ENCODE measurements at places on chromosomes 2 and 18.

- DNase-seq, result no peak
These were observed 153.9 kb downstream of the NAPG start for GRCh38 chr18:10679557-10680270.

DNA sequence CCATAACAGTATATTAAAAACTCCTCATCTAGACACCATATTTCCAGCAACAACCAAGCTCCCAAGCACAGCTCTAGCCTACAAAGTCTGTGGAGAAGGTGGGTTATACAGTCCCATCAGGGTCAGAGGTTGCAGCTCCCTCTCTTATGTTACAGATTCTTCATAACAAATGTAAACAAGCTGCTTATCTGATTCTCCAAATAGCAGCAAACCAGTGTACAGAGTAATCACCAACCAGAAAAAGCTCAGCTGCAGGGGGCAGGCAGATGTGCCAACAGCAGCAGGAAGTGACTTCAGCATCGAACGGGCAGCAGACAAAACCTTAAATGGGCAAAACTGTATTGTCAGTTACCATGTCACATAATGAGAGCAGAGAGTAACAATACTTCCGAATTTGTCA, 52.9 kb upstream of the NABP1 start:
- peak; percentile 8 for DNase-seq

DNA sequence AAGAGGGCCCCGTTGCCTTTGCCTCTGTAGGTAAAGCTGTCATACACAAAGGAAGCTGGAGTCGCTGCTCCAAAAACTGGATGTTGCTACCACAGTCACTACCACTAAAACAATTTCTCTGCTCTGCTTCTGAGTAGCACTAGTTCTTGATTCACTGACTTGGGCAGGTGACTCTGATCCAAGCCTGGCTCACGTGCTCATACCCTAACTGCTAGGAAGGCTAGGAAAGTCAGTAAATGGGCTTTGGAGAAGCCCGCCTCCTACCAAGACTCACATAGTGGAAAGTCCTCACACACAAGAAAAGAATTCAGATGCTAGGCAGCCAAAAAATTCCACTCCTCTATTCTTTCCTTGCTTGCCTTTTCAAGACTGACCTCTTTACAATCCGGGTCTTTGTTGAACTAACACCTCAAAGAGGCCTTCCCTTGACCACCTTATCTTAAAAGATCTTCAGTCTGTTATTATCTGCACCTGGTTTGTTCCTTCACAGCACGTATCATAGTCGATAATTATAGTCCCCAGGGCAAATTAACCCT, 11.4 kb upstream of the DYNC1I2 start:
- DNase-seq, result no peak

DNA sequence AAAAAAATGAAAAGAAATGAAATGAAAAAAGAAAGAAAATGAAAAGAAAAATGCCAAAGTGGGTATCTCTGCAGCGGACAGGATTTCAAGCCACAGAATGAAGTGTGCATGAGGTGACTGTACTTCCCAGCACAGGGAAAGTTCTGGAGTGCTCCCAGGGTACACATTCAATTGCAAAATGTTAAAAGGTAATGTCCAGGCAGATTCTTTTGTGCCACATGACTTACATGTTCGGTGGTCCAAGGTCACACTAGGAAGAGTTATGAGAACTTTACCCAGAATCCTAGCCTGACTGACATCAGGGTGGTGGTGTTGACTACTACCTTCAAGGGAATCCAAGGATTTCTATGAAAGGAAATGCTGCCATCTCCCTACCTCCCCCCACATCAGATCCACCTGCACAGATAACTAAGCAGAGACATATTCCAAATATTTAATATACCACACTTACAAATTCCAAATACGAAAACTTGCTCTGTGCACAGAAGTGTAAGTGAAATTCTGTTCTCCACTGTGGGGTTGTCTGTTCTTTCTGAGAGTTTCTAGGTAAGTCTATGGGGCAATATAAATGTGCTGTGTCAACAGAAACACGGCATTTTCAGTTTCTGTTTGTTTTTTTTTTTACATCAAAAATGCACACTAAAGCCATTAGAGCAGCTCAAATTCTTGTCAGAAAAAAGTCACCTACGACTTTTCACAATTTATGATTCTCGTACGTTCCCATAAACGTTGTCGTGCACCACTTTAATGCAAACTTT, 56.6 kb downstream of the CABYR start:
- no peak for DNase-seq

- DNase-seq, result no peak
These were observed 37.0 kb upstream of the YES1 start for GRCh38 chr18:849021-849420.

DNA sequence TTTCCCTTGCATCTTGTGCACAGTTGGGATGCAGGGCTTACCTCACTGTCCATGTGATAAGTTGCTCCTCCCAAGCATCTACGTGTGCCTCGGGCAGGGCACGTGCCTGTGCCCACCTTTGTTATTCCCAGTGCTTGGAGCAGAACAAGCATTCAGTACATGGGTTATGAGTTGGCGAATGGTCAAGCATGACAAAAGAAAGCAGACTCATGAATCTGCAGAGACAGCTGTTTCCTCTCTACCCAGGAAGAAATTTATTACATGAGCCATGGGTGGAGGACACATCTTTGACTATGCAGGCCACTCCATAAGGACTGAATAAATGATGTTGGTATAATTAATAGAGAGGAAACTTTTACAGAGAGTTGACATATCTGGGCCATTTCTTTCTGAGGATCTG, 127.8 kb downstream of the TPGS2 start:
- no peak for DNase-seq

DNA sequence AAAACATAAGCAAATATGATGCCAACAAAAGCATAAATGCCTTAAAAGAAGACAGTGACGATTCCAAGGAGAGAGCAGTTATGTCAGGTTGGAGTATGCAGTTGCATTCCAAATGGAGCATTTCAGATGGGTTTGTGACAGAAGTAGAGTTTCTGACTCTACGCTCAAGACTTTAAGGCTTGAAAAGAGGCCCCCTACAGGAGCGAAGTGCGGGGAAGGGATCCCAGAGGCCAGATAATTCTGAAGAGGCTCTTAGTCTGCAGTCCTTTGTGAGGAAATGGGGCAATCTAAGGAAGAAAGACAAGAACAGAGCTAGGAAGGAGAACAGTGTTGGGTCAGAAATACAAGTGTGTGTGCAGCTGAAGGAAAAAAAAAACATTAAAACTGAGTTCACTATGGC, 95.5 kb downstream of the ZNF521 start:
- no peak for DNase-seq

DNA sequence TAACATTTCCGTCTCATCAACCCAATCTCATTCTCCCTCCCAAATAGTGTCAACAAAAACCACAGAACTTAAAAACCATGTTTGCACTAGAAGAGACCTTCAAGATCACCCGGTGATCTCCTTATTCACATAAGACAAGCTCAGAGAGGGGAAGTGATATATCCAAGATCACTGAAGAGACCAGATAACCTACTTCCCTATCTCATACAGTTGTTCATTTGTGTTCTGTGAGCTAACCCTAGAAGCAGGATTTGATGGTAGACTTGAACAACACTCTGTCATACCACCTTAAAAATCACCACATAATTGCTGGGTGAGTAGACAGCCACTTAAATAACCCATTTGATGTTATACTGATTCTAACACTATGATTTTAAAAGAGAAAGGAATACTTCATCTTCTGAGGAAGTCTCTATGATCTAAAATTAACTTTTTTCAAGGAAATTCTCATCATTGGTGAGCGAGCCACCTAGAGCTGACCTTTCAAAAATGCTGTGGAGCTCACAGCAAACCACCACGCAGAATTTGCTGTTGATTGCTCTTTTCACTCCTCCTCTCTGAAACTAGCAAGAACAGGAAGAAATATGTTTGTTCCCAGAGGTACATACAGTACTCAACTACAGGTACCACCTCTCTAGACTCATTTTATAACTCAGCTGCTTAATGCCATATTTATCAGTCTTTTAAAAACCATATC, 15.1 kb downstream of the AAK1 start:
- no peak for DNase-seq

GRCh38 chr2:174635015-174635593, 37.5 kb upstream of the WIPF1 start:
- DNase-seq, result no peak

DNA sequence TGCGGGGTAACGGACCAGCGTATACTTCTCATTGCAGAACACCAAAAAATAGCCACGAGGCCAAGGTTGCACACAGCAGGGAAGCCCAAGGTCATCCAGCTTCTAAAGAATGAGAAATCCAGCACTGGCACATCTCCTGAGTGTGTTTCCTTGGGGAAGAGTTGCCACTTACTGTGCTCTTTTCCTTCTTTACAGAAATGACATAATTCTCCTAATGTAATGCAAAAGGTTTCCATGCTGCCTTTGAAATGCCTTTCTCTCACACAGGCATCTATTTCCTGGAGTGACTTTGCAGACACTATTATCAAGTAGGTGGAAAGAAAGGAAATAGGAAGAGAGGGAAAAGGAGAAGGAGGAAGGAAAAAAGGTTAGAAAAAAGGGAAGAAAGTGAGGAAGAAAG, 862.1 kb upstream of the CELF4 start:
- DNase-seq, result no peak

GRCh38 chr2:175404839-175405238, 223.3 kb upstream of the ATP5MC3 start:
- DNase-seq, result no peak

- DNase-seq, result no peak
These were observed 46.7 kb upstream of the KCNG2 start for GRCh38 chr18:79750980-79751571.

GRCh38 chr2:132825601-132826000, 155.6 kb upstream of the LYPD1 start:
- DNase-seq, result no peak

- no peak for DNase-seq
These were observed 25.2 kb downstream of the TRABD2A start for GRCh38 chr2:84855731-84856130.

- no peak for DNase-seq
These were observed 125.1 kb downstream of the SLC39A10 start for GRCh38 chr2:195782156-195782555.

DNA sequence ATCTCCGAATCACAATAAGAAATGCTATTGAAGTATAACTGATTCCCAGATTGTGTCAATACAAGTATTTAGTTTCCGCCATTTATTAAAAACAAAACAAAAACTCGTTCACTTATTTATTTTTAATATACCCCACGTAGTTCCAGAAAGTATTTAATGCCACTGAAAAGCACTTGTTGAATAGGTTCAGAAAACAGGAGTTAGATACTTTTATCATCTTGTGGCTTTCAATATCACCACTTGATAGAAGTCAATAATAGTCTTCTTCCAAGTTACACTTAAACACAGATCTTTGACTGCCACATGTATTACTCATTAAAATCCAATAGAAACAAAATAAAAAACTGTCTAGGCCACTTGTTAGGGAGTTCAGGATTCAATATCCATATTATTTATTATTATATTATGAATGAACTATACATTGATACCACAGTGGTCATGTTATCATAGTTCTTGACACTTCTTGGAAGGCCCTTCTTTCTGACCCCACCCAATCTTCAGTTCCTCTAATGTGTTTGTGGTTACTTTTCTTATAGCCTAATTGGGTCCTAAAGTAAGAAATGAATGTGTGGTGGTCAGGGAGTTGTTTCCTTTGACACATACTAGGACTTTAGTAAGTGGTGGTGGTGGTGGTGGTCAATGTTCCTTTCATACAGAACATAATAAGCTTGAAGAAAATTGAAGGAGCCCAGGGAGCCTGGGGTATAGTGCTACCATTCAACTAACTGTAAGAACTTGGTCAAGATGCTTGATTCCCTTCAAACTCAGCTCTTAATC, 221.3 kb upstream of the ITGA4 start:
- DNase-seq, result no peak

GRCh38 chr18:9673296-9674251, 34.5 kb upstream of the RAB31 start:
- DNase-seq, result no peak

DNA sequence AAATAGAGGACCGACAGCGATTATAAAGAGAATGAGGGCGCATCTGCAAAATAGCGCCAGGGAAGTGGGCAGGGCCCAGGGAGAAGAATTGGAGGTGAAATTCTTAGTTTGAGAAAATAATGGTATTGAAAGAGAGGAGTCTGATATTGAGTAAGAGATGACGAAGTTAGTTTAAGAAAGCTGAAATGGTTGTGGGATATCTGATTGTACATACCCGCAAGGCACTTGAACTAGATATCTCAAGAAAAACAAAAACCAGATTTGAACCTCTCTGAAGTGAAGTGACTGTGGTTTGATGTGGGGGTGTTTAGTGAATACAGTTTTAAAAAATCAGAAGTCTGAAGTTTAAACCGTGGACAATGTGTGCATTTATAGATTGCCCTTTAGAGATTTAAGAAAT, 38.9 kb downstream of the ZNF532 start:
- no peak for DNase-seq

GRCh38 chr2:126700677-126701076, 44.7 kb downstream of the GYPC start:
- no peak for DNase-seq

- no peak for DNase-seq
These were observed 200.0 kb downstream of the SLC4A10 start for GRCh38 chr2:161824226-161824625.

DNA sequence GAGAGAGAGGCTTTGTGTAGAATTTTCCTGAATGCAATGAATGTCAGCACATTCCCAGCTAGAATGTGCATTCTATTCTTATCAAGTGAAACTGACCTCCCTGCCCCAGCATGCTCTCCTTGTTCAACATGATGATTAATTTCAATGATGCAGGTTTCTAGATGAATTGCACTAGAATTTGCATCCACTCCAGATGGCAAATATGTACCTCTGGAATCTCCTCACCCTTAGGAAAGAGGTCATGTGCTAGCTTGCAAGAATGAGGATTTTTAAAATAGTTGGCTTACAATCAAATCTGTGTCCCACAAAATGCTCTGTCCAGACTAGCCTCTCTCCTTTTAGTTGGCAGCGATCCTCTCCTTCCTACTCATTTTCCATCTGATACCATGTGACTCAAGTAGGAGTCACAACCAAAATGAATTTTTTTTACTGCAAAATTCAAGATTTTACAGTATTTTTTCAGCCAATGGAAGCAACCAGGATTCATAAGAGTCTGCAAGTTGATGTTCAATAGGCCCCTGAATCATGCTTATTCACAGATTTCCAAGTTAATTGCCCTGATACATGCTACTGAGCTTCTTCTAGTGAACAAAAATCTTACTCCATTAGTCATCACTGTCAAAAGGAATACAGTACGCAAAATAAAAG, 21.0 kb upstream of the STAT4 start:
- DNase-seq, result no peak

- no peak for DNase-seq
These were observed 7.0 kb upstream of the TNS1 start for GRCh38 chr2:218009765-218010139.

DNA sequence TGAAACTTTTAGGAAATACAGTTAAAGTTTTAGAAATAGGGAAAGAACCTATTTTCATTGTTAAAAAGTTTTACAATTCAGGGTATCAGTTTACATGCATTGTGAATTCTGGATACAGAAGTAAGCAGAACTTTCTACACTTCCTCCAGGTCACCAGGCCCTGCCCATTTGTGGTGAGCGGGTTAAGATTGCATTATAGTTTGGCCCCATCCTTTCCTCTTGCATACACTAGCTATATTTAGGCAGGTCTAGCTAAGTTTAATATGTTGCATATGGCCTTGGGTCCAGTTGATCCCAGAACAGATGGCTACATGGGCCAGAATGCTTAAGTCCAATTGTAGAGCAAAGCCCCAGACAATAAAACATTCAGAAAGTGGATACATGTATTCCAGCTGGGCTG, 4.8 kb downstream of the VWA3B start:
- no peak for DNase-seq

- DNase-seq, result no peak
These were observed 42.1 kb downstream of the EML4 start for GRCh38 chr2:42211291-42211690.

- DNase-seq, result no peak
These were observed 54.0 kb downstream of the EPAS1 start for GRCh38 chr2:46351098-46351749.

GRCh38 chr2:67840460-67841068, 222.2 kb downstream of the C1D start:
- DNase-seq, result no peak
